ENCODE measurements at places on chromosomes 7 and 10.

GRCh38 chr7:44112997-44113763, 9.0 kb downstream of the AEBP1 start:
- no peak for DNase-seq

DNA sequence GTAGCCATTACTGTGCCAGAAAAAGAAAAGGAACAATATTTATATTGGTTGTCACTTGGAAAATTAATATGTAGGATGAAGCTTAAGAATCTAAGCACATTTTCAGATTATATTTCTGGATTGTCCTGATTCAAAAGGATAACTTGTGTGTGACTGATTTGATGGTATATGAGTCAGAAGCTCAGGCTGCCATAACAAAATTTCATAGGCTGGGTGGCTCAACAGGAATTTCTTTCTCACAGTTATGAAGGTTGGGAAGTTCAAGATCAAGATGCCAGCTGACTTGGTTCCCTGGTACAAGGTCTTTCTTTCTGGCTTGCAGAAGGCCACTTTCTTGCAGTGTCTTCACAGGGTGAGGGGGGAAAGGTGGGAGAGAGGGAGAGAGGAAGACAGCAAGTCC, 108.5 kb downstream of the ST7 start:
- DNase-seq, result no peak

DNA sequence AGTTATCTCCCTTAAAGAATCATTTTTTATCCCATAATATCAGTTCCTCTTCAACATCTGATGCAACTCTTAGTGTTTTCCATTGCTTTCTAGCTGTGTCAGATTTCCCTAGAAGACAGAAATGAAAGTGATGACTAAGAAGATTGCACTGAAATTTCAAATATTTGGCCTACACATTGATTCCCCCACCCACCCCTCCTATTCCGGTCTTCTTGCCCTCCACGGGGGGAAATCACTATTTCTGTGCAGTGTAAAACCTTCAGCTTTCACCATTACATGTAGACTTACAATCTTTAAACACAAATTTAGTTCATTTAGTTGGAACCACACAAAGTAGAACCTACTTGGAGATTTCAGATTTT, 63.7 kb upstream of the IL6 start:
- no peak for DNase-seq

DNA sequence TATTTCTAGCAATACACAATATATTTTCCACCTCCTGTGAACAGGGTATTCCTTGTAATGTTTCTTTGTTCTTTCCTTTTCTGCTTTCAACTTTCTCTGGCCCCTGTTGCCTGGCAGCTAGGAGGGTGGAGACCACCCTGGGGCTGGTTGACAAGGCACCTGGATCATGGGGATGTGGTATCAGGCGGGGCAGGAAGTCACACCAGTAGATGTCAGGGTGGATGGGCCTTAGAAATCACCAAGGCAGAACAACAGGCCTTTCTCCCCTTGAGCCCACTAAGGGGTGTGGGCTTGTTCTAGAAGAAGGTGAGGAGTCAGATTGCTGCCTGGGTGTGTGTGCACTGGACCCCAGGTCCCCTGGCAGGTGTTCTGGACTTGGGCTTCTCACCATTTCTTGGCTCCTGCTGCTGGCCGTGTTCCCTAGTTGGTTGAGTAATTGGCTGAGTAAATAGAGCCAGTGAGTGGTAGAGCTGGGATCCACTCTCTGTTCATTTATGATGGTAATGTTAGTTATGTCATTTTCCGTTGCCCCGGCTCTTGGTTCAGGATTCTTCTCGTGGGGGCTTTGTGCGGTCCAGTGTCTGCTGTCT, 24.9 kb downstream of the ZNF783 start:
- no peak for DNase-seq

DNA sequence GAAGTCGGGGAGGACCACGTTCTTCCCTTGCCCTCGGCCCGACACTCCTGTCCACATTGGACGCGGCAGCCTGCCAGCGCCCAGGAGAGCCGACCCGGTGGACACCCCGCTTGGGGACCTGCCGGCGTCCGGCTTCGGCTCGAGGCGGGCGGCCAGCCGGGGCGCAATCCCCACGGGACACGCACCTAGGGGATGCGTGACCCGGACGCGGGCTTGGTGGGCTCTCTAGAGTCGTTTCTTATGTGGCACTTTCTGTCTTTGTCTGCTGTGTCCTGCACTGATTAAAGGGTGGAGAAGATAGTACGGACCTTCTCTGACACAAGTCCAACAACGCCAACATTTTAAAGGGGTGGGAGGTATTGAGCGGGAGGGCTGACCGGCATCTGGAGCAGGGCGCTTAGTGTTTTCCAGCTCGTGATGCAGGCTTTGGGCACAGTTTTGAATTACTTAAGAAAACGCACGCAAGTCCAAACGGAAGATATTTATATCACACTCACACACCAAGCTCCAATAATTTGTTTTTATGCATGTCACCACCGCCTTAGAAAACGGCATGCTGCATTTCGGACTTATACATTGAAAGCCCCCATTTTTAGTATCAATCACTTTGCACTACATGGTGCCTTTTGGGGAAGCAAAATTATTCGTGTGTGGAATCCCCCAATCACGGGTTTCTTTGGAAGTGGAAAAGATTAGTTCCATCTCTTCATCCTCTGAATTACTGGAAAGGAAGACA, 3.9 kb upstream of the SPAG6 start:
- DNase-seq, result no peak

DNA sequence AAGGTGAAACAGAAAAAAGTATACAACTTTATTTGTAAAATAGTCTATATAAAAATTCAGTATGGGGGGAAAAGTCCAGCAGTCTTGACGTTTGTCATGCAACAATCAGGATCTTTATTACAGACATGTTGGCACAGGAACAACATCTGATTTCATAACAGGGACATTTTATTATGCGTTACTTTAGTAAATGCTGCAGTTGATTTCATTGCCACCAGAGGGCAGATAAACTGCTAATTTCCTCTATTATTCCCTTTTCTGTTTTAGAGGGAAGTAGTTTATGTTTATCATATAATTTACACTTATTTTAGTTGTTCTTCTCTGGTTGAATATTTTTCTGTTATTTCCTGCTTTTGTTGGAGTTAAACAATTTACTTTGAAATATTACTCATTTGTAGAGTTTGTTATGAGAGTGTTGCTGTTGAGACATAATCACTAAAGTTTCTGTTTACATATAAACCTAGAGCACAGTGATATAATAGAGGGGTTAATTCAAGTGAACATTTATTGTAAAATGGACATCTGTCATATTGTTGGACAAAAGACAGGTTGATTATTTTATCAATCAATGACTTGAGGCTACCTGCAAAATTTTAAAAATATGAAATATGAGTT, 3.3 kb downstream of the PLXDC2 start:
- DNase-seq, result peak; percentile 66

DNA sequence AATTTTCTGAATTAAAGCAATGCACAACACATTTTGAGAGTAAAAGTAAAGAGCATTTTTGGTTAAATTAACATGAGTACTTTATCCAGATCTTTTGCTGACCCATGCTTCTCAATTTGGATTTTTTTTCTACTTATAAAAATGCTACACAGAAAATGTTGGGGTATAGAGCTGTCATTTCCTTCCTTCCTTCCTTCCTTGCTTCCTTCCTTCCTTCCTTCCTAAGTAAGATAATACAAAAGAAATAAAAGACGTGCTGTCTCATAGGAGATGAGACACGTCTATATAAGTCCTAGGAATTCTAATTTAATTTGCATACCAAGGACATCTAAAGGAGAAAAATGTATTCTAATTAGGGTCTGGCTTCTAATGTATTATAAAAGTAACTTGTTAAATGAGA, 31.0 kb upstream of the CAV2 start:
- no peak for DNase-seq

DNA sequence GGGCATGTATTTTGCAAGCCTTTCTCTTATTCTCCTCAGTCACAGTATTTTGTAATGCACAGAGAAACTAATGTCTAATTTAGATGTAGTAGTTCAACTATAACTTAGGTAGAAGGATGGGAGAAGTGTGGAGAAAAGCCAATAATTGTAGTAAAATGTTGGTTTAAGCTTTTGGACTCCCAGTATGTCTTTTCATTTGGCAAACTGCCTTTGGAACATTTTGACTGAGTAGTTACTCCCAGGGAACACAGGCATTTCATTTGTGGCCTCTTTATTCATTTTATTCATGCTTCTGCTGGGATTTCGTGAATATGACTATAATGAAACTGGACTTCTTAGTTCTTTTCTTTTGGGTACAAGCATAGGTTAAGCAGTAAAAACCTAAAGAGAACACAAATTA, 79.0 kb downstream of the EXOC4 start:
- DNase-seq, result no peak

- no peak for DNase-seq
These were observed 144.3 kb upstream of the TCF7L2 start for GRCh38 chr10:112805701-112806100.

DNA sequence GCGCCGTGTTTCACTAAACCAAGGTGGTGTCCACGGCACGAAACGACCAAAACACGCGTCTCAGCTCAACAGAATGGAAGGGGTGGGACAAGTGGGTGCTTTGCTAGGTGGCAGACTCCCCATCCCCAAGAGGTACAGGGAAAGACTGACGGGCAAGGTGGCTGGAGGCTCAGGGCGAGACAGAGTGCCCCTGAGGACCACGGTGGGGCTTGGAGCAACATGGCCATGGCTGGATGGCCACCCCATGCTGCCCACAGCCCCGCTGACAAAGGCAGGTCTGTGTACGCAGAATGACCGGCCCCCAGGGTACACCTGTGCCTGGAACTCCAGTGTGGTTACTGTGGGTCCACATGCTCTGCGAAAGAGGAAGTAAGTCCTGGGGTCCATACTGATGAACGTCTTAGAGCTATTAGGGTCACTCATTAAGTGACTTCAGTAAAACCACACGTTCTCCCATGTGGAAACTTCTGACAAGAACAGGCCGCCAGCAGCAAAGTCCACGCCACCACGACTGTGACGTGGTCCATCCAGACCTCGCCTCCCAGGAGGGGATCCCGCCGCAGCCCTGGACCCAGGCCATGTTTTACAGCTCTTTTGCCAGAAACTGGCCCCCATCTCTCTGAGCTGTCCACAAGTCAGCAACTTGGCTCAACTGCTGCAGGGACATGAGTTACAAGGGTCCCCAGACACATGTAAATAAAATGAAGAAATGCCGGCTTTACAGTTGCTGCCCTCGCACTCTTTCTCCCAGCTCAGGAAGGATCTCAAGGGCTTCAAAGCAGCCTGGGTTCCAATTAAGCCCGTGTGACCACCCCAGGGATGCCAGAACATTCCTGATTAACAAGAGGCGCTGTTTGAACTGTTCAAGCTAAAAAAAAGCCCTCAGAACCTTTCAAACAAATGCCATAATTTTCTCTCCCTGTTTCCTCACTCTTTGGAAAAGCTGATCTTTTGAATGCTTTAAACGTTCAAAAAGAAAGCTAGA, 66.8 kb downstream of the MAD1L1 start:
- DNase-seq, result no peak

DNA sequence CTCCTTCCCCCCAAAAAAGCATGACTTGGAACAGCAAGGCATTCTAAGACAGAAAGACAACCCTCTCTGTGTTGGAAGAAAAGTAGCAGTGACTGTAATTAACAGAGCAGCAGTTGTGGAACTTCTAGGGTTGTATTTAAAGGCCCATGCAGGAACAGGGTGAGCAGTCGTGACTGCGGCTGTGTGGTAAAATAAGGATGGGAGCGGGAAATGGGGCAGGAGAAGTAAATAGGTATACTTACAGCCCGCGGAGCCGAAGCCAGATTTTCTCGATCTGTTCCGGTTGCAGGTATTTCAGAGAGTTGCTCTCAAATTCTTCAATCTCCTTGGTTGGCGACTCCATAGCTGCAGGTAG, 179 bp downstream of the PDE1C start:
- DNase-seq, result no peak

- no peak for DNase-seq
These were observed 948.8 kb downstream of the GRM8 start for GRCh38 chr7:126303926-126304325.

GRCh38 chr7:69862413-69863064, 264.3 kb downstream of the AUTS2 start:
- DNase-seq, result no peak

- no peak for DNase-seq
These were observed 60.2 kb upstream of the COMTD1 start for GRCh38 chr10:75295868-75296441.

DNA sequence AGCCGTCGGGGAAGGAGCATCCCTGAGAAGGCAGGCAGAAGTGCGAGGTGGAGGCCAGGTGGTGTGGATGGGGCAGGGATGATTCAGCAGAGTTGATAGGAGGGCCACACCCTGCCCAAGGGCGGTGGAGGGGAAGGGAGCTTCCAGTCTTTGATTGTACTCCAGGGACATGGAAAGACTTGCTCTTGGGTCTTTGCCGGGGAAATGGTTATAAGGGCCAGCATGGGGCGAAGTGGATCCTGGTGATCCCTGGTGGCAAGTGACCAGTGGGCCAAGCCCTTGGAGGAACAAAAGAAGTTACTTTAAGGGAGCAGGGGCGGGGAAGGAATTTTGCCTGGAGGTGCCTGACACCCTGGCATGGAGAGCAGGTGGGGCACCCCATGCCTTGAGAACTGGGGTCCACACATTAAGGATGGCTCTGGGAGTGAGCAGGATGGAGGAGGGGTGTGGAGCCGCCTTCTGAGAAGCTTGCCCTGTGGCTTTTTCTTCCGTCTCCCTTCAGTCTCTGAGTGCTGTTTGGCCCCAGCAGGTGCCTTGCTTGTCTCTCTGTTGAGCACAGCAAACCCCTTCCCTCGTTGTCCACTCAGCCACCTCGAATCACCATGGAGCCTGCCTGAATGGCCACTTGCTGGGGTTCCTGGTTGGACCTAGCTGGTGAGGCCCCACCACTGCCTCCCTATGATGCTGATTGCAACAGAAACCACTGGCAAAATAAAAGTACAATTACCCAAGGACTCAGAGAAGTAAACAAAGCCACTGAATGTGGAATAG, 83.9 kb downstream of the RAMP3 start:
- no peak for DNase-seq

DNA sequence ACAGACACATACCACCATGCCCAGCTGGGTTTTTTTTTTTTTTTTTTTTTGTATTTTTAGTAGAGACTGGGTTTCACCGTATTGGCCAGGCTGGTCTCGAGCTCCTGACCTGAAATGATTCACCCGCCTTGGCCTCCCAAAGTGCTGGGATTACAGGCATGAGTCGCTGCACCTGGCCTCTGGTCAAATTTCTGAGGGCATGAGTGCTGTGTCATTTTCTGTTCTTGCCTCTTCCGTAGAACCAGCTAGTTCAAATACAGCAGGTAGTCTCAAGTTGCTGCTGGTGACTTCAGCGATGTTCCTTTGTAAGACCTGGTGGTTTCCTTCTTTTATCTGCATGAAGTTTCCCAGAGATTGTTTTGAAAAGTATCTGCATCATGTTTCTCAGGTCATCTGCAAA, 134.8 kb upstream of the SHH start:
- DNase-seq, result no peak

DNA sequence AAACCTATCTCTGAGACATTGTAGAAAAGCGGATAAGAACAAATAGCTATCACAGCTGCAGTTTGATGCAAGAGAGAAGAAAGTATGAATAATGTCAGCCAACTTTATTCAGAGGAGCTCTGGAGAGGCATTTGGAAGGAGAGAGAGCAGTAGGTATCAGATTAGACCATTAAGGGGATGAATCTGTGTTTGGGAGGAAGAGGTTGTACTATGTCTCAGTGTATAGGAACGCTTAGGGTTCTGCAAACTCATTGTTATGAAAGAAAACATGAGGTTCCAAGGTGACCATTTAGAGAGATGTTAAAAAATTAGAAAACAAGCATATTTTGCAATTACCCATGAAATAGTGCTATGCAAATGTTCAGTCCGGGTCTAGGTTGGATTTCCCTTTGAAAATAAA, 207.5 kb upstream of the GNAI1 start:
- no peak for DNase-seq
